ENCODE measurements at places on chromosomes 3 and 15. TPM values are rescaled to one million over a fixed set of nuclear protein-coding genes. Genes with fewer than 3 reads are reported as not detected.
A peak's percentile ranks its signal among the peaks of the same experiment; 100 is the strongest.

The SLC12A1 gene
- polyA plus RNA-seq, result not detected

The GOLIM4 gene
- polyA plus RNA-seq, result 28.0 TPM

The FAM107A gene
- polyA plus RNA-seq, result 19.9 TPM

The FAM162A gene
- polyA plus RNA-seq, result 91.3 TPM

The GREM1 gene
- 10.9 TPM for polyA plus RNA-seq

The GPR149 gene
- not detected for polyA plus RNA-seq

GRCh38 chr15:94247789-94248638 is 16.7 kb downstream of the MCTP2 start:
- DNase-seq, result no peak

- DNase-seq, result no peak
Observed at GRCh38 chr15:61828008-61828407, 232.2 kb downstream of the VPS13C start.

DNA sequence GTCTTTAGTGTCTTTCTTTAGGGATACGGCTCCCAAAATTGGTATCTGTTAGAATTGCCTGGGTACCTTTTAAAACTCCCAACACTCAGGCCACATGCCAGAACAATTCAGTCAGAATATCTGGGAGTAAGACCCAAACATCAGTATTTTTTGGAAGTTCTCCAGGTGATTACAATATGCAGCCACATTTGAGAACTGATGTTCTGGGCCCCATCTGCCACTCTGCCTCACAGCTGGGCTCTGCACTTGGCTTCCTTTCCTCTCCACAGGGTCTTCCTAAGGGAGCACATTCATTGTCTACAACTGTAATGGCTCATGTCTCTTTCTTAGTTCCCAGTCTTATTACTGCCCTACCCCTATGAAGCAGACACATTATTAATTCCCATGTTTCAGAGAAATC is 394.5 kb downstream of the MFSD1 start:
- no peak for DNase-seq

DNA sequence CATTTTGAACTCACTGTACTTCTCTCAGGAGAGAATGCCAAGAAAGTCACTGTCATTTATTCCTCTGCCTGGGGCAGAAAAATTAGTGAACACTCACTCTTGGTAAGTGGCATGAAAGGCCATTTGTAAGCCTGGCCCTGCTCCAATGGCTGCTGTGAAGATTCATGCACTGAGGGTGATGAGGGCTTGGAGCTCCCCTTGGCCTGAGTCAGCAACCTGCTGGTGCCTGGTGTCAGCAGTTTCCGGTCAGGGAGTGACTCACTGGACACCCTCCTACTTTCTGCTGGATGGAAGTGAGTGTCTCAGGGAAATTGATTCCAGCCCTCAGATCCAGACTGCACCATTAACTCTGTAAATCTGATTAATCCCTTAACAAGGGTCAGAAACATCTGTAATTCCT is 37.6 kb downstream of the TRA2B start:
- no peak for DNase-seq

DNA sequence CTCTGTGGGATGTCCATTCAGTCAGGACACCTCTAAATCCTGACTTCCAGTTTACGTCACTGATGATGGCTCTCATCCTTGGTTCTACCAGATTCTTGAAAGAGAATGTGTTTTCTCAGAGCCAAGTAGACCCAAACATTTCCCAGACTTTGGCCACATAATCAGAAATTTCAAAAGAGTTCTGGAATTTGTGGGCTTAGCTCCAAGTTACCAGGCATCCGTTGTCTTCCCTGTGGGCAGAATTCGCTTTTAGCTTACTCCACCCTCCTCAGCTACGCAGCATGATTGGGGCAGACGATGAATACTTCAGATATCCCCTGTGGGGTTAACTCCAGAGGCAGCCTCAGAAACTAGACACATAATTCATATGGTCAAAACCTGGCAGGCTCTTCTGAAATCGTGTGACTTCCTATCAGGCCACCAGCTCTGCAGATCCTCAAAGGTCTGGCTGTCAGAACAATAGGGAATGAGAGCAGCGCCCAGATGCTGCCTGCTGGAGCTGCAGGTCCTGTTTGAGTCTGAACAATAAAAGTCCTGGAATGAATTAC is 30.6 kb downstream of the CRTC3 start:
- peak; percentile 46 for DNase-seq
